ENCODE measurements at places on chromosomes 16 and 17.

DNA sequence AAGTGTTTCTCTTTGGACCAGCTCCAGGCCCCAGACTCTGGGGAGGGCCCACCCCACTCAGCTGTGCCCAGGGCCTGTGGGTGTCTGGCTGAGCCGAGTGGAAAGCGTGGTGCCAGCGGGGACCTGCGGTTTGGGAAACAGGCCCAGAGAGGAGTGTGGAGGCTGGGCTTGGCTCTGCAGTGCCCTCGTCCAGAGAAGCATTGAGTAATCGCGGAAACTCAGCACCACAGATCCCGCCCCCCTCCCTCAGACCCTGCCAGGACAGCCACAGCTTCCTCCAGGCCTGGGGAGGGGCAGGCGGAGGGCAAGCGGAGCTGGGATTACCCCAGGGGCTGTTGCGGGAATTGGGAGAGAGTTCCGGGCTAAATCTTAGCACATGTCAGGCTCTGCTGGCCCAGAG is 14.6 kb upstream of the PITPNA start:
- peak; percentile 88 for DNase-seq

DNA sequence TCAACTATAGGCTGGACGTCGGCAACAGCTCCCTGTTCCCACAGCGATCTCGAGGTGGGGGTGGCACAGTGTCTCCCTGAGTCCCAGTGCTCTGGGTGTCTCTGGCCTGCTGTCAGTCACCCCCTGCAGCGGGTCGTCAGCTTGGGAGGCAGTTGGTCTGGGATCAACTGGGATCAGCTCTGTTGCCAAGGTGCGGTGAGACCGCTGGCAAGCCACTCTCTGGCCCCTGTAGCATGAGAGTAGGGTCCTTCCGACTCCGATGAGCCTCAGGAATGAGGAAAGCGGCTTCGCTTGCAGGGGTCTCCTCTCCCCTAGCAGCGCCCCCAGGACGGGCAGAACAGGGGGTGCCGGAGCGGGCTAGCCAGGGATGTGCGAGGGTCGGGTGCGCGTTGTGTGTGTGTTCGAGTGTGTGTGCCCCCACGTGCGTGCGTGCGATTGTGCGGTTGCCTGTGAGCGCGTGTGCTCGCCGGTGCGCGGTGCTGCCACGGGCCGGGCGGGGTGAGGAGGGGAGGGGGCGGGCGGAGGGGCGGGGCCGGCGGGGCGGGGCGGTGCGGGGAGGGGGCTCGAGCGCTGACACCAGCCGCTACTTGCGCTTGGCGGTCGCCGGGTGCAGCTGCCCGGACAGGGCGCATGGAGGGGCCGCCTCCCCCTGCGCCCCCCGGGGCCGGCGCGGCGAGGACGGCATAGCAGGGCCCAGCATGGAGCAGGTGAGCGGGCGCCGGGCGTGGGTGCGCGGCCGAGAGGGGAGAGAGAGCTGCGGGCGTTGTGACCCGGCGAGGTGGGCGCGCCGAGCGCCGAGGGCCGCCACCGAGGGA is 9.4 kb upstream of the ARHGAP23 start:
- DNase-seq, result peak; percentile 45

GRCh38 chr16:74747-75334 is 2.4 kb upstream of the RHBDF1 start:
- peak; percentile 53 for DNase-seq

GRCh38 chr17:63113167-63113566 is 147.1 kb downstream of the TANC2 start:
- DNase-seq, result peak; percentile 4

DNA sequence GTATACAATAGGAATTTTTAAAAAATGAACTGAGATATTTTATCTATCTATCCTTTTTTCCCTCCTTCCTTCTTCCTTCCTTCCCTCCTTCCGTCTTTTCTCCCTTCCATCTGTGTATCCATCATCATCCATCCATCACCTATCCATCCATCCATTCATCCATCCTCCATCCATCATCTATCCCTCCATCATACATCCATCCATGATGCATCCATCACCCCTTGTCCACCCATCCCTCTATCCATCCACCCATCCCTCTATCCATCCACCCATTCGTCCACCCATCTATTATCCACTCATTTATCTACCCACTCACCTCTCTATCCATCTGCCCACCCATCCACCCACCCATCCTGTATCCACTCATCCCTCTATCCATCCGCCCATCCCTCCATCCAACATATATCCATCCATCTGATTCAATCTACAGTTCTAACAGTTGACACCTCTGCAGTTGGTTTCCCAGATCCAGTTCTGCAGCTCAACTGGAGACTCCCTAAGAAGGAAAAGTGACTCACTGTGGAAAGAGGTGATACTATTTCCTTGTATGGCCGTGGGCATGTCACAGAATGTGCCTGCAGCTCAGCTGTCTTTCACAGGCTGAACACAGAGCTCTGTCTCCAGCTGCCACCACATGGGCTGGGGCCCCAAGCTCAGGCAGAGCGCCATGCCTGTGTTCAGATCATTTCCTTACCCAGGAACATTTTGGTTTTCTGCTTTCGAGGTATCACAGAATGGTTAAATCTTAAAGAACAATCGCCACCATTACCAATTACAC is 130.8 kb downstream of the XYLT1 start:
- DNase-seq, result no peak

DNA sequence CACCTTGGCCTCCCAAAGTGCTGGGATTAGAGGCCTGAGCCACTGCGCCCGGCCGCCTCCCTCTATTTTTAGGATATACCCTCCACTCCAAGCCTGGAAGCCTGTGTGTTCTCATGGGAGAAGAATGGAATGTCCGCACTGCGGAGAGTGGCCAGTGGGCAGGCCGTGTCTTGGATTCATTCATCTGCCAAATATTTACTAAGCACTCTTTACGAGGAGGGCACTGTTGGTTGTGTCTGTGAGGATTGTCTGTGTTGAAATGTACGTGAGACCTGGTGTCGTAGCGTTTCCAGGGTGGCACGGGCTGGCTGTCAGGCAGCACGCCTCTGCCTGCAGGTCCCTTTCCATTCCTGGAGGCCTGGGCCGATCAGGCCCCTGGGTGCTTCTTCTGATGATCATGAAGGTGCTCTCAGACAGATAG is 19.2 kb downstream of the PGS1 start:
- no peak for DNase-seq

Data from ELF-1 (cell line).